ENCODE measurements at places on chromosomes 2 and 18.
A peak's percentile ranks its signal among the peaks of the same experiment; 100 is the strongest.

DNA sequence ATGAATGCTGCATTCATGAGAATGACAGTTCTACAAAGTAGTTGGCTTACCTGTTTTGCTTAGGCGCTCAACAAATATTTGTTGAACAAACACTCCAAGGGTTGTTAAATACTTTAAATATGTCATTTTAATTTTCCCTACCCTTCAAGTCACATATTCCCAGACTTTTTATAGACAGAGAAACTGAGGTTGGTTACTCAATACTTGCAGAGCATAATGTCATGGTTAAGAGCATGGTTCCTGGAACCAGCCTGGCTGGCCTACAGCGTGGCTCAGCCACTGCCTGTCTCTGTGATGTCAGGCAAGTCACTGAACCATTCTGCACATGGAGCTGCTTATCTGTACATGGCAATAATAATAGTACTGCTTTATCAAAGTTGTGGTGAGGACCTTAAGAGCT, 120.0 kb upstream of the STK17B start:
- no peak for DNase-seq

GRCh38 chr18:60981682-60982328, 351.4 kb upstream of the CDH20 start:
- no peak for DNase-seq

DNA sequence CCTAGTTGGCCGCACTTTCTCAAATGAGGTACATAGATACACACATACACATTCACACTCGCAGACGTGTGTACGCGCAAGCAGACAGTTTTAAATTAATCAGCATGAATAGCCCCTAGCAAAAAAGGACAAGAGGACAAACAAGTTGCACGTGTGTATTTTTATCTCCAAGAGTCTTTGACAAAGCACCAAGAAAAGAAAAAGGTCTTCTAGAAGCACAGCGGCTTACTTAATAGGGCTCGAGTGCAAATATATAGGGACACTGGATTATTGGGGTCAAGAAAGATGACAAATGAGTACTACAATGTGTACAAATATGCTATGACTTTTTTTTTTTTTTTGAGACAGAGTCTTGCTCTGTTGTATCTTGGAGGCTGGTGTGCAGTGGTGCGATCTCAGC, 1.7 kb upstream of the BCL2 start:
- no peak for DNase-seq

GRCh38 chr2:230414302-230414701, 1.7 kb upstream of the SP100 start:
- no peak for DNase-seq

DNA sequence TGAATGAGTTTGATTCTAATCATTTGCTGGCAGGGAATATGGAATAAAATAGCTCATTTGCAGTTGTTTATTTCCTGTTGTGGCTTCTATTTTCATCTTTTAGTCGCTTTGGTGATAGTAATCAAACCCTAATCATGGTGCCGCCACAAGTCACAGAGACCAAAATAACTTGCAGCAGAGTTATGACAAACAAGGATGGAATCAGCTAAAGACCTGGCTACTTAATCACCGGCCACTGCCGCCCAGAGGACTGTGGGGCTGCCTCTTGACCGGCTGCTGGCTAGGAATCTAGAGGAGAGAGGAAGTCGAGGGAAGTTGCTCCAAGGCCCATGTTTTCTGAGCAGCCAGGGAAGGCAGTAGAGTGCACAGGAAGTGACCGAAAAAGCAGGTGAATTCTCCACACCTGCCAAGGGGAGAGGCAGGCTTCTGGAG, 5.1 kb upstream of the SMAD7 start:
- DNase-seq = no peak

GRCh38 chr2:148306027-148306426, 285.1 kb downstream of the MBD5 start:
- DNase-seq = no peak

GRCh38 chr2:232350804-232351685, 27.5 kb upstream of the ALPP start:
- peak; percentile 32 for DNase-seq

GRCh38 chr18:6666012-6666685, 63.4 kb upstream of the ARHGAP28 start:
- no peak for DNase-seq

GRCh38 chr2:108612514-108613183, 78.4 kb downstream of the LIMS1 start:
- no peak for DNase-seq

- no peak for DNase-seq
These were observed 63.1 kb upstream of the B3GNT7 start for GRCh38 chr2:231332388-231332787.

DNA sequence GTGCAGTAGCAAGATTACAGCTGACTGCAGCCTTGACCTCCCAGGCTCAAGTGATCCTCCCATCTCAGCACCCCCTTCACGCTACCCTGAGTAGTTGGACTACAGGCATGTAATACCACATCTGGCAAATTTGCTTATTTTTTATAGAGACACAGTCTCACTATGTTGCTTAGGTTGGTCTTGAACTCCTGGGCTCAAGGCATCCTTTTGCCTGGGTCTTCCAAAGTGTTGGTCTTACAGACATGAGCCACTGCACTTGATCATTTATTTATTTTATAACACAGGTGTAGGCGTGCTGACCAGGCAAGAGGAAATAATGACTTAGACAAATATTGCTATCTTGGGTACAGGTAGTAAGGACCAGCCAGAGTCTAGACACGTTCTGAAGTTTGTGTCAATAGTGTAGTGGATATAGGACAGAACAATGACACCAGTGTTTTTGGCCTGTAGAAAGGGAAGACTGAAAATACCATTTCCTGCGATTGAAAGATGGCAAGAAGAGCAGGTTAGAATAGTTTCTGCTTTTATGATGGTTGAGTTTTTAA, 71.0 kb upstream of the THUMPD2 start:
- no peak for DNase-seq

DNA sequence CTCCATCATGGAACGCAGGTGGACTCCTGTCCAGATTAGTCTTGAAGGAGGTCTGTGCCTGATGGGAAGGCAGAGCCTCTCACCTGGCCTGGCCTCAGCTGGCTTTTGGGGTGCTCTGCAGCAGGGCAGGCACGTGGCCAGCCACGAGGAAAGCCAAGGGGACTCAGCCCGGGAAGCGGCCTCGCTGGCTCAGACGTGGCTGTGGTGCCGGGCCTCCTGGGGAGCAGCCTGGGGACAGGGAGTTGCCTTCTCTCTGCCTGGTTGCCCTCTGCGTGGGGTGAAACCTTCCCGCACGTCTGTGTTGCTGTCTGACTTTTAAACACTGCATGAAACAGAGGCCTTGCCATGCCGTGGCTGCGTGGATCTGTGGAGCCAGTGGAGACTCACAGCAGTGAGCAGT, 45.0 kb downstream of the RTP5 start:
- DNase-seq = no peak

GRCh38 chr18:48948112-48949049, 2.4 kb downstream of the SMAD7 start:
- DNase-seq = peak; percentile 62

DNA sequence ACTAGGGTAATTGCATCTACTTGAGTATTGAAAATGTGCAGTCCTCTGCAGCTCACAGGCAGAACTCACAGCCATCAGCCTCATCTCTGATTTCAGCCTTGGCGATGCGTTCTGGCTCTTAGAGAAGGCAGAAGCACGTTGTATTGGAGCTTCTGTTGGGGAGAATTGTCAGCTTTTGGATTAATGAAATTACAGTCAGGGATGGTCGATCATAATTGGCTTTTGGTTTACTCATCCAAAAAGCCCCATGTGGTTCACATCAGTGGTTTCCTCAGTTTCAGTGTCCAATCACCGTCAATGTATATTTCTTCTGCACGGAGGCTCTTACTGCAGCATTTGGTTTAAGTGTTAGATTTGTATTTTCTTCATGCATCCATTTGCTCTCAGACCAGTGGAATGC, 218.5 kb upstream of the SOX11 start:
- DNase-seq = no peak

DNA sequence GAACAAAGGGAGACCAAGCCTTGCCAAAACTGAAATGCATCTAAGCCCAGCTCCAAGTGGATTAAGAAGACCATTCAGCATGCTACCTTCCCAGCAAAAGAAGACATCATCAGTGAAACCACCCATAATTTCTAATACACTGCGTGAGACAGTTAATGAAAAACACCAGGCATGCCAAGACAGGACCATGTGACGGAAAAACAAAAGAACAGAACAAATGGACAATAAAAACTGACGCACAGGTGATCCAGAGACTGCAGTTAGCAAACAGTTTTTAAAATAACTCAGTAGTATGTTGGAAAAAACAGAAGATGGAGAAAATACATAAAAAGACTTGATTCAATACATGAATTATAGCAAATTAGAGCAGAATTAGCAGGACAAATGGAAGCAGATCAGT, 15.3 kb downstream of the FAM168B start:
- DNase-seq = no peak

DNA sequence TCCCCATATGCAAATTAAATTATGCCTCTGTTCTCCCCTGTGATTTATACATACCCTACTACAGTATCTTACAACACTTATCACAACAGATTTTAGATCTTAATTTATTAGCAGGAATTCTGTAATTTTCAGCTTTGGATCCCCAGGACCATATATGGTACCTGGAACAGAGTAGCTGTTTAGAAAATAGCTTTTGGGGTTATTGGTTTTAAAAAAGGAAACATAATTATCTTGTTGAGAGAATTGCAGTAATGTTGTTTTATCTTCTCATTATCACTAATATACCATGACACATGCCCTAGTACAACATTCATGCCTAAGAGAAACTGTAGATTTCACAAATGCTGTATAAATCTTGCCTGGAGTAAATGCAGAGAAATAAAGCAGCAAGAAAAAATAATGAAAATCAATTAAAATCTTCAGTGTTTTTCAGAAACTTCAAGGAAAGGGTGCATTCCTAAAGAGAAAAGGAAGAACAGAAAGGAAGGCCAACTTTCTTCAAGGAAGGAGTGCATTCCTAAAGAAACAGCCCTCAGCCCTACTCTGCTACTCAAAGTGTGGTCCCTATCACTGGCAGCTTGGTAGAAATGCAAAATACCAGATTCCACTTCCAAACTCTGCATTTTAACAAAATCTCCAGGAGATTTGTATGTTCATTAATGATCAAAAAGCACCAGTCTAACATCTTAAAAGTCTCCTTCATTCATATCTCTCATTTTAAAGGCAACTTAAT, 37.1 kb upstream of the CSRNP3 start:
- no peak for DNase-seq

- peak; percentile 53 for DNase-seq
These were observed 74.6 kb downstream of the RPRM start for GRCh38 chr2:153403940-153404339.

DNA sequence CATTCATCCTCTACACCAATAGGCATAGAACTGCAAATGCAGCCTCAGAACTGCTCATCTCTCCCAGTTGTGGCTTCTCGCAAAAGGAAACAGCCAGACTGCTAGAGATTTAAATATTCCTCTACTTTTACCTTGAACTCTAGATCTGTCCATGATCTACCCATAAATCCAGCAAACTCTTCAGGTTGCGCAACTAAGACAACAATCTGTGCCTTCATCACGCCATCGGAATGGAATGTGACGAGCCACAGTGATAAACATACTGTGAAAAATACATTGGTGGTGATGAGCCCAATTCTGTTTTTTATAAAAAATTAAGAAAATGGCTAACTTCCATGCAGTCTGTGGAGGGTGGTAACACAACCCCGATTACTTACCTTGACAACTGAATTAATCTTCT, 626.7 kb downstream of the LRRTM4 start:
- no peak for DNase-seq

DNA sequence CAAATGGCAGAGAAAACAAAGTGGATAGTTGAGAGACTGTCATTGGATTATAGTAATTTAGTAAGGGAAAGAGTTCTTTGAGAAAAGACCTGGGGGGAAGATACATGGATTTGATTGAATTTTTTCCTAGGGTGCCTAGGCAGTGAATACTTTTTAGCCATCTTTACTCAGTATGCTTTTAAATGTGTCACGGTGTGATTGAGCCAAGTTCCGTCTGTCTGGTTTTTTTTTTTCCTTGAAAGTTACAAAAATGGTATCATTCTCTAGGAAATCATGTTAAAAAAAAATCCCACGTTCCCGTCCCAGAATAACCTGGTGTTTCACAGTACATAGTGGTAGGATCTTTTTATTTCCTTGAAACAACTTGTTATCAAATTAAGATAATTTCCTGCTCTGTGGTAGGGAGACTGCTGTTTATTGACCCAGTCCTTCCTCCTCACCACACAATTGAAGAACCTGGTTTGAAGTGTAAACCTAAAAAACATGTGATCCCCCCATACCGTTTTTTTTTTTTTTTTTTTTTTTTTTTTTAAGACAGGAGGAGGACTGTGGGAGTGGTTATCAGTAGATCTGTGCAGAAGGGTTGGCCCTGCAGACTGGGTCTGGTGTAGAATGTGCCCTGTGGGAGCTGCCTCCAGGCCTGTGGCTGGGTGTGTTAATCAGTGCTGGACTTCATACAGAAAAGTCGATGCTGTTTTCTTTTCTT, 55.1 kb downstream of the DGKD start:
- DNase-seq = no peak

- no peak for DNase-seq
These were observed 964 bp downstream of the ZBTB7C start for GRCh38 chr18:48408111-48408726.

- peak; percentile 14 for DNase-seq
These were observed 443 bp downstream of the VAPA start for GRCh38 chr18:9914334-9914583.

GRCh38 chr2:215973954-215974699, 39.2 kb downstream of the MREG start:
- DNase-seq = no peak

- DNase-seq = no peak
These were observed 83.1 kb upstream of the KLF7 start for GRCh38 chr2:207248702-207249377.

- DNase-seq = no peak
These were observed 81.5 kb upstream of the COL3A1 start for GRCh38 chr2:188892636-188893035.

- DNase-seq = no peak
These were observed 209.8 kb downstream of the NEDD4L start for GRCh38 chr18:58253871-58254270.

DNA sequence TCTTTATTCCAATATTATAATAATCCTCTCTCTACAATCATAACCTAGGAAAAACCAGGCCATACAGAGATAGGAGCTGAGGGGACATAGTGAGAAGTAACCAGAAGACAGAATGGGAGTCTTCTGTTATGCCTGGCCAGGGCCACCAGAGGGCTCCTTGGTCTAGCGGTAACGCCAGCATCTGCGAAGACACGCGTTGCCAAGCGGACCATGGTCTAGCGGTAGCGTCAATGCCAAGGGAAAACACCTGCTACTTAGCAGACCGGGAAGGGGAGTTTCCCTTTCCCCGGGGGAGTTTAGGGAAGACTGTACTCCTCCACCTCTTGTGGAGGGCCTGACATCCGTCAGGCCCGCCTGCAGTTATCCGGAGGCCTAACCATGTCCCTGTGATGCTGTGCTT, 36.6 kb downstream of the ARL6IP6 start:
- no peak for DNase-seq

DNA sequence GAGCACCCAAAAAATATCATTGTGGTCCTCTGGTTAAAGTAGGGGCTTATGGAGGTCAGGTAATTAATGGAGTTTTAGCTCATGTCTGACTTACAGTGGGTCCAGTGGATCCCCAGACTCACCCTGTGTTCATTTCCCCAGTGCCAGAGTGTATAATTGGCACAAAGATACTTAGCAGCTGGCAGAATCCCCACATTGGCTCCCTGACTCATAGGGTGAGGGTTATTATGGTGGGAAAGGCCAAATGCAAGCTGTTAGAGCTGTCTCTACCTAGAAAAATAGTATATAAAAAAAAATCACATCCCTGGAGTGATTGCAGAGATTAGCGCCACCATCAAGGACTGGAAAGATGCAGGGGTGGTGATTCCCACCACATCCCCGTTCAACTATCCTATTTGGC, 1067.6 kb upstream of the ACVR2A start:
- DNase-seq = no peak
